ENCODE measurements at places on chromosomes 1 and 21.
A peak's percentile ranks its signal among the peaks of the same experiment; 100 is the strongest.

DNA sequence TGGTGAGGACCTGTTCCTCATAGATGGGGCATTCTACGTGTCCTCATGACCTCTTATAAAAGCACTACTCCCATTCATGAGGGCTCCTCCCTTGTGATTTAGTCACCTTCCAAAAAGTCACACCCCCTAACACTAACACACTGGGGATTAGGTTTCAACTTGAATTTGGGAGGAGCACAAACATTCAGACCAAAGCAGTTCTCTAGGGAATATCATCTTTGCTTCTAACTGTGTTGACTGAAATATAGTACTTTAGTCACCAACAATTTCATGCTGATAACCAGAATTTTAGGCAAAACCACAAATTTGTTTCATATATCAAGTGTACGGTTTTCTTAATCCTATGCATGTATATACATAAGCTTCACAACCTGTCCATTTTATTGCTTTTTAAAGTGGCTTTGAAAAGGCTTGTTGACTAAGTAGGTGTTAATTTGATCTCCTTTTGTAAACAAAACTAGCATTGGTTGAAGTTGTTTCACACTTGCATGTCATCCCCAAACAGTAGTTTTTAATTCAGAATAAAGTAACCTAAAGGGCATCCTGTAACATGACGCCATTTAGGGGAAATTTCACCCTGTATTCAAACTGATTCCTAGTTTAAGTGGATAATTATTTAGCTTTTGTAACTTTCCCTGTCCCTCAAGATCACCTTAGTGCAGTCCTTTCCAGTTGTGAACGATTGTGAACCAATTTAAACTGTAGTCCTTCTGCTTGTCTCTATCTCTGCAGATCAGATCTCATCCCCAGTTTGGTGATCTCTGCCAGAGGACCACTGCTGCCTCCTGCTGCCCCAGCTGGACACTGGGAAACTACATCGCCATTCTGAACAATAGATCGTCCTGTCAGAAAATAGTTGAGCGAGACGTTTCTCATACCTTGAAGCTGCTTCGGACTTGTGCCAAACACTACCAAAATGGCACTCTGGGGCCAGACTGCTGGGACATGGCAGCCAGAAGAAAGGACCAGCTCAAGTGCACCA, 141.1 kb downstream of the TLR5 start:
- no peak for DNase-seq

DNA sequence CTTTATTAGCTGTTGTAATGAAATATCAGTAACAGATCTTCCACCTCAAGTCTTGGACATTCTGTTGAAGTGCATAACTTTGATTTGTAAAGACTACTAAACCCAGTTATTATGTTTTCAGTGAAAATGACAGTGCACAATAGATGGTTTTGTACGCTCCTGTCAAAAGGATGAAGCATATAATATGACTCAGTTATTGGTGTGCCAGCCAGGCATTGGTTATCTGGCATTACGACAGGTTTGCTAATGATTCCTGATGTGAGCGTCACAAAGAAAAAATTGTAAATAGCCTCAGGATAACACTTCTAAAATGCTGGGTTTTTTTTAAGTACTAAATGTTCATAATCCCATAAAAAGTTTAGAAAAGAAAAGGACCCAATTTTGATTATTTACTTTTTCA, 147.9 kb downstream of the MAGI3 start:
- no peak for DNase-seq

DNA sequence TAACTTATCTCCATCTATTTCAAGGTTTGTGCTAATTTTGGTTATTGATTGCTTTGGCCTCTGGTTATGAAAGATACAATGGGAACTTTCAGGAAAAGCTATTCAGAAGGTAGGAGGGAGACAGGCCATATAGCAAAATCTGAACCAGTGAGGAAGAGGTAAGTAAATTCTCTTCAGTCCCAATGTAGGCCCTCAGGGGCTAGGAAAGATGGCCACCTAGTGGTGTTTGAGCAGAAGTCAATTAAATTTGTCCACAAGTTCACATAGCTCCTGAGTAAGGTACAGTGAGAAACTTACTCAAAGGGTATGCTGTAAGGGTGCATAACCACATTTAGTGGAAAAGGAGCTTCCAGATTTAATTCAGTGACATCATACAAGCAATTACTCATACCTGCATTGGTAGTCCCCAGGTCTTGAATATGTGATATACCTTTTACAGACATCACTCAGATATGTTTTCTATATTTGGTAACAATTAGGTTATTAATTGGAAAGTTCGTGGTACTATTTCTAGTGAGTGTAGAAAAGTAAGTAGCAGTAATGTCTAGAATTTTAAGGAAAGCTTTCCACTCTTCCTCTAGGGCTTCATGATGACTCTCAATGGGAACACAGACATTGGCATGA, 21.4 kb upstream of the FMO1 start:
- peak; percentile 63 for DNase-seq

GRCh38 chr1:36151845-36152203, 2.5 kb upstream of the TRAPPC3 start:
- no peak for DNase-seq

GRCh38 chr1:215923129-215923824, 356.2 kb downstream of the KCTD3 start:
- no peak for DNase-seq

- no peak for DNase-seq
Observed at GRCh38 chr1:27552911-27553420, 51.0 kb downstream of the AHDC1 start.

- DNase-seq, result no peak
Observed at GRCh38 chr1:245679821-245680780, 525.3 kb downstream of the KIF26B start.

GRCh38 chr21:34941162-34941561, 107.9 kb downstream of the RUNX1 start:
- DNase-seq, result no peak

DNA sequence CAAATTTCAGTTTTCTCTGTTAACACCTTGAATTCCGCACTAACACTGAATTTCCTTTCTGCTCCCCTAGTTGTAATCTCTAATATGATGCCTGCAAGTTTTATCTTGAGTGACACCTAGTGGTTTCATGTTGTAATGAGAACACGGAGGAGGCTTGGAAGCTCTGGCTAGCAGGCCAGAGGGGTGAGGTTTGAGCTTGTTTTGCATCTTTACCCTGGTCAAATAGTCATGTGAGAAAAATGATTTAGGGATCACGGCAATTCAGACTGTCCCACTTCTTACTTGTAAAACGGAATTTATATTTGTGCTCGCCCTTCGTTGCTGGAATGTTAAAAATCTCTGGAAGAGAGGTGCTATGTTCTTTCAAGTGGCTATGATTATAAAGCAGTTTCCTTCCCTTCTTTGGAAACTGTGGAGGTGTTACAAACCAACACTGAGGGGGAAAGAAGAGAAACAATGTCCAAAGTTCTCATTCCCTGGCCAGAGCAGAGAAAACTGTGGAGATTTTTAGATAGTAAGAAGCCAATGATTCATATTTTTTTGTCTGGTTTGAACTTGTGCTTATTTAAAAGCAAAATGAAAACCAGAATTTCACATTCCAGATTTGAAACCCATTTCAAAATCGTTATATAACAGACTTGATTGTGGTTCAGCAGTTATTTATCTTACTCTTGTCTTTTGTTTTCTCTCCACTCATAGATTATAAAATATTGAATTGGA, 5.3 kb upstream of the MROH9 start:
- peak; percentile 27 for DNase-seq

DNA sequence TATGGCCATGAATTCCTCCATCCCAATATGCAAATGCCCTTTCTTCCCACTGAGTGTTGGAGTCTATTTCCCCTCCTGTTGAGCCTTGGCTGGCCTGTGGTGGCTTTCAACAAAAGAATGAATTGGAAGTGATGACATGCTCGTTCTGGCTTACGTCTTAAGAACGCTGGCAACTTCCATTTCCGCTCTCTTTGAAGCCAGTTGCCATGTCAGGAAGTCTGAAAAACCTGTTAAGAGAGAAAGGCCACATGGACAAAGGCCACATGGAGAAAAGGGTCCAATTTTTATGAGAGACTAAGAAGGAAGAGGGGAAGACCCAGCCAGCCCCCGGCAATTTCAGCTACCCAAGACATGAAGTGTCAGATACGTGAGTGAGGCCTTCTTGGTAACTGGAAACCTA, 45.6 kb upstream of the GADD45A start:
- no peak for DNase-seq

DNA sequence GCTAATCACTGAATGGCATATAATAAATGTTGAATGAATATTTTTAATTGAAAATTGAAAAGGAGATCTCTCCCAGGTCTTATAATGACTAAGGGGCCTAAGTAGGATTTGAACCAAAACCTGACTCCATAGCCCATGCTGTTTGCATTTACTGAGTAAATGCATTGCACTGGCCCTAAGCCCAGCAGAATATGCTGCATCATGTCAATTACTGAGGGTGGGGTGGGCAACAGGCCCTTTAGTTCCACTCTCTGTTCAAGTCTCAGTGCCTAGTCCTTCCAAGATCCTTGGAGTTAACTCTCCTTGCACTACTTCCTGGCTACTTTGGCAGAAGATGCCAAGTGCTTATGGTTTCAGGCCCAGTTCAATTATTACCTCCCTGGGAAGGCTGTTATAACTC, 203.8 kb upstream of the DAB1 start:
- no peak for DNase-seq

GRCh38 chr1:225454733-225455132, 26.9 kb upstream of the LBR start:
- peak; percentile 47 for DNase-seq

- DNase-seq, result no peak
Observed at GRCh38 chr1:7868070-7868780, 15.4 kb upstream of the UTS2 start.

GRCh38 chr1:12163210-12163609, 3.6 kb upstream of the TNFRSF1B start:
- no peak for DNase-seq

GRCh38 chr1:66434096-66434495, 99.9 kb upstream of the SGIP1 start:
- peak; percentile 30 for DNase-seq

DNA sequence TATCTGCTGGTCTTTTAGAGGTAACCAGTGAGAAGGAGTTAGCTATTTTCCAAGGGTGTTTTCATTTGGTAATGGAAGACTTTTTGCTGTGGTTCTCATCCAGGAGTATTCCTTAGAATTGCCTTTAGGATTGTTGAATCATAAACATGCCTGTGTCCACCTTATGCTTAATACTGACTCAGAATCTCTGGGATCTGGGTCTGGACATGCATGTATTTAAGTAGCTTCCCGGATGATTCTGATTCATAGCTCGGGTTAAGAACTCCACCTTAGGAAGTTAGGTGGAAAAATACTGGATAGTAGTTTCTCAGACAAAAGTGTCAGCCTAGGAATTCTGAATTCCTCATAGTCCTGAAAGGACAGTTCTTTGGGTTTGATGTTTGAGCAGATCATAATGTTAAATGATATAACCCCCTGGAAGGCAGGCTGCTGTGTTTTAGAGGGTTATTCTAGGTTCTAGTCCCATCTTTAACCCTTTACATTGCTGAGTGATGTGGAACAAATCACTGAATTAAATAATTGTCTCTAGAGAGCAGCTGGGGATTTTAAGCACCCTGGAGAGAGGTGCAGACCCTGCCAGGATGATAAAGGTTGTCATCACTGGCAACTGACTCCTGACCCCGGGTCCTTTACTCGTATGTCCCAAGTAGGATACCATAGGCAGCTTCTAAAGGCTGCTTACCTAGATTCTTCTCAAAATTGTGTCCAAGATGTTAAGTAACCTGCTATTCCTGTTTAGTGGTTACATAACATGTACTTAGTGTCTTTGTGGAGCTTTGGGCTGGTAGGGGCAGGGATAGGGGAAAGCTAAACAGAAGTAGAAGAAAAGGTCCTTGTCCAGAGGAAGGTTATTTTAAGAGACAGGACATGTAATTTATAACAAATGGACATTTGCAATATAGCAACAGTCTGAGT, 14.5 kb upstream of the C4BPB start:
- no peak for DNase-seq

DNA sequence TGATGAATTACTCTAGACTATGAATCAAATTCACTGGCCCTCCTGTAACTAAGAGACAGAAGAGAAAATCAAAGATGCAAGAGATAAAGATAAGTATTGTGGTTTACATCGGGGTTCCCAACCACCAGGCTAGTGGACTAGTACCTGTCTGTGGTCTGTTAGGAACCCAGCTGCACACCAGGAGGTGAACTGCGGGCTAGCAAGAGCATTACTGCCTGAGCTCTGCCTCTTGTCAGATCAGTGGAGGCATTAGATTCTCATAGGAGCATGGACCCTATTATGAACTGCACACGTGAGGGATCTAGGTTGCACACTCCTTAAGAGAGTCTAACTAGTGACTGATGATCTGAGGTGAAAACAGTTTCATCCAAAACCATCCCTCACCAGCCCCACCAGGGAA, 58.9 kb upstream of the DUSP10 start:
- no peak for DNase-seq

DNA sequence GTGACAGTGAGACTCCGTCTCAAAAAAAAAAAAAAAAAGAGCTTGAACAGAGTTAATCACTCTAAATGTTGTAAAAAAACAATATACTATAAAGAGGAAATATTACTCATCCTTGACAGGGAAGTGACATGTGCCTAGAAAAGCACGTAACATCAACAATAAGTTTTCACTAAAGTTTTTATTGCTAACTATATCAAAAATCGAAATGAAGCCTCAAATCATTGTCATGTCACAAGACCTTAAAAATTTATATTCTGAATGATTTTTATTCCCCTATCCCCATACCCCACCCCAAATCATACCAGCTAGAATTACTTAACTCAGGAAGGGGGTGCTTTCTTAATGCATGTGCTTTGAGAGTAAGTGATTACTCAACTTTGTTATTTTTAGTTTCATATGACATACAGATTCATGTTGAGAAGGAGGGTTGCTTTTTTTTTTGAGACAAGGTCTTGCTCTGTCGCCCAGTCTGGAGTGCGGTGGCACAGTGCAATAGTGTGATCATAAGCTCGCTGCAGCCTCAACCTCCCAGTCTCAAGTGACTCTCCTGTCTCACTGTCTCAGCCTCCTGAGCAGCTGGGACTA, 53.6 kb upstream of the MUTYH start:
- DNase-seq, result peak; percentile 90

- no peak for DNase-seq
Observed at GRCh38 chr21:37071561-37072273, 1.2 kb downstream of the PIGP start.

DNA sequence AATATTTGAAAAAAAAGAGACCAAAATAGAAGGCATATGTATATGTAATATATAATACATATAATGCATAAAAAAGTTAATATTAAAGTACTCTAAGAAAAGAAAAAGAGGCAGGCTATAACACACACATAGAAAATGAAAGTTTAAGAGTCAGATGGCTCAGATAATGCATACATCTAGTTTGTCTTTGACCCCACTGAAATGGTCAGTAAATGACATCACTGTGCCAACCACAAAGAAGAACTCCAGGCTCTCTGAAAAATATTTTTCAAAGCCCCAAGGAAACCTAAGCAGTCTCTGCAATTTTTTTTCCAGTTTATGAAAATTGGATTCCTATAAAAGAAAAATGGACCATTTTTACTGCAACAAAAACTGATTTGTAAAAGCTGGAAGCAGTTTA, 55.4 kb upstream of the SCYL3 start:
- no peak for DNase-seq
